ENCODE measurements at places on chromosomes 11 and 22.
A peak's percentile ranks its signal among the peaks of the same experiment; 100 is the strongest.

- DNase-seq = no peak
These were observed 254.5 kb upstream of the NARS2 start for GRCh38 chr11:78829146-78829545.

DNA sequence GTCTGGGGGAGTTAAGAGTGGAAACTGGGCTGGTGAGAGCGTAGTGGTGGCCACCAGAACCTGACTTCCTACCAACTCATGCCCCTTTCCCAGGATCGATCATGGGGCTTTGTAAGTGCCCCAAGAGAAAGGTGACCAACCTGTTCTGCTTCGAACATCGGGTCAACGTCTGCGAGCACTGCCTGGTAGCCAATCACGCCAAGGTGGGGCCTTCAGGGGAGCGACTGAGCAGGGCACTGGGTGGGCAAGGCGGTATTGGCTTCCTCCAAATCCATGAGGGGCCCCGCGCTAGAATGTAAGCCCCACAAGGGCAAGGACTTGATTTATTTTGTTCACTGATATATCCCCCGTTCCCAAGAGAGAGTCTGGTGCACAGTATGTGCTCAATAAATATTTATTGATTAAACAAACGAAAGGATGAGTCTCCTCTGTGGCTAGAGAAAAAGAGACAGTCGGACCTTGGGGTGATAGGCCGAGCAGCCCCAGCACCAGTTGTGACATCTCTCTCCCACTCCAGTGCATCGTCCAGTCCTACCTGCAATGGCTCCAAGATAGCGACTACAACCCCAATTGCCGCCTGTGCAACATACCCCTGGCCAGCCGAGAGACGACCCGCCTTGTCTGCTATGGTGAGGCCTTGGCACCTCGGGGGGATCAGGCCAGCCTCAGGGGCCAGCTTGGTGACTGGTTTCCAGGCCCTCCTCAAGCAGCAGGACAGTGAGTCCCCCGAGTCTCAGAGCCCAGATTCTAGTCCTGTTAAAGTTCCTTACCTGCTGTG is 765 bp downstream of the ZFPL1 start:
- DNase-seq = no peak

- DNase-seq = no peak
These were observed 52.3 kb upstream of the FAM181B start for GRCh38 chr11:82786001-82786400.

DNA sequence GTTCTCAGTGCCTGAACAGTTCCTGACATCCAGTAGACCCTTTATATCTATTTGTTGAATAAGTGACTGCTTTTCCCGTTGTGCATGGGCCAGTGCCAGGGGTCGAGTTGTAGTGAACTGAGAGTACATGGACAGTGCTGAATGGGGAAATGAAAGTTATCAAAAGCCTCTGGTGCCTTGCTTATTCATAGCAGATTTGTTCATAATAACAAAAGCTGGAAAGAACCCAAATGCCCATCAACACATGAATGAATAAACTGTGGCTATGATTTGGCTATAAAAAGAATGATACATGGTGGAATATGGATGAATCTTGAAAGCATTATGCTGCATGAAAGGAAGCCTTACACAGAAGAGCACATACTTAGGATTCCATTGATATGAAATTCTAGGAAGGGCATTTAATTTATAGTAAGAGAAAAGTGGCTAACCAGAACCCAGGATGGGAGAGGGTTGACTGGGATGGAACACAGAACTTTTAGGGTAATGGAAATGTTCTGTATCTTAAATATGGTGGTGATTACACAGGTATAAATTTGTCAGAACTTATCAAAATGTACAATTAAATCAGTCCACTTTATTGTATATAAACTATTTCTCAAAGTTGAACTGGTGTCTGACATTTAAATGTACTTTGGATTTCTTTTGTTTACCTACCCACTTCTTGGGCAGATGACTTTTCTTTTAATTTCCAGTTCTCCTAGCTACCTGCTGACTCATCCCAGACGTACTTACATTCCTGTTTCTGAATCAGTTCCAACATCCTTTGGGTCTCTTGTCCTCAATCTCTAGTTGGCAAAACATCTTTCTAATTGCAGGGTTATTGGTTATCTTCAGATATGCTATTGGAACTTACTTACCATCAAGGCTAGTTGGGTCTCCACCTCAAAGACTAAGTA is 42.8 kb downstream of the PACS1 start:
- no peak for DNase-seq

GRCh38 chr11:107711861-107712755 is at the start of gene SLN:
Gene SLN (minus strand): TSS chr11:107712056.
- DNase-seq = no peak

- DNase-seq = peak; percentile 77
These were observed at the start of gene FTH1 for GRCh38 chr11:61967116-61967923. Gene FTH1 (minus strand): TSS chr11:61967634. CDS start chr11:61967425, 209 bp downstream.

DNA sequence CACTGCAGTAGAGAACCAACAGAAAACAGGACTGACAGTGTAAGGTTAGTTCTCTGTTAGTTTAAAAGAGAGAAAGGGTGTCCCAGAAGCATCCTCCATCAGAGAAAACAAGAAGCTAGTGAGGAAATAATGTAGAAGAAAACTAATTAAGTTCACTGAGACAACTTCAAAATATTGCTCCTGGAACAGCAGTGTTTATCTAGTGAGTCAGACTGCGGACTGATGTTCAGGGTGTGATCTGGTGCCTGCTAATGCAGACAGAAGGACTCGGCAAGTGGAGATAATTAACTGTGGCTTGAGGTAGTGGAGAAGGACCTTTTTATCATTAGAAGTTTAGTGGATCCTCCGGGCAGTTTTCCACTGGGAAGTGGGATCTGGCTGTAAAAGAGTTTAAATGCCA is 55.4 kb downstream of the CDON start:
- DNase-seq = no peak

GRCh38 chr11:71164186-71164585 is 88.2 kb downstream of the SHANK2 start:
- DNase-seq = no peak

DNA sequence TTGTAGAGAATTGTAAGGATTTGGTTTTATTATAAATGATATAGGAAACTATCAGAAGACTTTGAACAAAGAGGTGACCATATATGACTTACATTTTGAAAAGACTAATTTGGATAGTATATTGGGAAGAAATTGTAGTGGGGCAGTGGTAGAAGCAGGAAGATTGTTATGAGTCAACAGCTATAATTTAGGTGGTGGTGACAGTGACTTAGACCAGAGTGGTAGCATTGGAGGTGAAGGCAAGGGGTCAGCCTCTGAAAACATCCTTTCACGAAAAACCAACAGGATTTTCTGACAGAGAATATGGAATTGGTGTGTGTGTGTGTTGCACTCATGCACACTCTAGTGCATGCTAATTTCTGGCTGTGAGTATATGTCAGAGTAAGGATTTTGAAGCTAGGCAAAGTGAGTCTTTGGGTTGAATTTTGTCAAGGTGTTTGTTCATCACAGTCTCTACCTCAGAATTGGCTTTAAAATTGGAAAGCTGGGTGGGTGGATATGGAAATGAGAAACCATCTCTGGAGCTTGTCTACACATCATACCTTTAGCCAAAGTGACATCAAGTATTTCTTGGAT is 8.2 kb upstream of the HBE1 start:
- DNase-seq = no peak

- no peak for DNase-seq
These were observed 25.4 kb upstream of the MYO18B start for GRCh38 chr22:25716637-25717036.

DNA sequence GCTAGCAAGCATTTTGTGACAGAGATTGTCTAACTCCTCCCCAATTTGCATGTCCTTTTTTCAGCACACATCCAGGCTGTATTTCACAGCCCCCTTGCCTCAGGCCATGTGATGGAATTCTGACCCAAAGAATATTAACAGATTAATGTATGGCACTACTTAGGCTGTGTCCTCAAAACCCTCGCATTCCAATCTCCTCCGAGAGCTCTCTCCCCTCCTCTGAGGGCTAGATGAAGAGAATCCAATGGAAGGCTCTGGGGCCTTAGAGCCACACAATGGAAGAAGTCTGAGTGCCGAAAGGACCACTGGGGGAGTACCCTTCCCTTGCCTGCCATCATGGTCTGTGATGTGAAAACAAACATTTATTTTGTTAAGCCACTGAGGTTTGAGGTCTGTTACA is 13.7 kb upstream of the NNMT start:
- no peak for DNase-seq

- DNase-seq = no peak
These were observed 61.9 kb downstream of the C11orf58 start for GRCh38 chr11:16800382-16800781.

DNA sequence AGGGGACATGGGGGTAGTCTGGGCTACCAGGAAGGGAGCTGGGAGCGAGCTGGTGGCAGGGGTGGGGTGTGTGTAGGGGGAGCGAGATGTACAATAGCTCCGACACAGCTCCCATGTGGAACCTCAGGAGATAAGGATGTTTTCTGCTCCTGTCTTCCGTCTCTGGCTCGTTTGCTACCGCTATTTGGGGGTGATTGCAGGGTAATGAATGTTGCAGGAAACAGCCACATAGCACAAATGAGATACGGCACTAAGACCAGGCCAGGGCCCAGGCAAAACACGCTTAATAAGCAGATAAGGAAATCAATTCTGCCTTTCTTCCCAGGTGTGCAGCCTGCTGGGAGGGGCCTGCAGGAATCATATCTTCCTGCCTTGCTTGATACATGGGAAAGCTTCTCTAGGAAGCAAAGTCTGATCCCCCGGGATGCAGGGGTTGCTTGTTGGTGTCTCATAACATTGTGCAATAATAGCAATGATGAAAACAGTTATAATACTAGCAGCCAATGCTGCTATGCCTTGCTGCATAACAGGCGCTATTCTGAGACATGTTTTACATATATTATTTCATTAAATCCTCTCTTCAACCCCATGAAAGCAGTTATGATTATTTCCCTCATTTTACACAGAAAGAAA is 158.7 kb downstream of the ST3GAL4 start:
- no peak for DNase-seq

GRCh38 chr11:109148669-109149068 is 273.3 kb upstream of the C11orf87 start:
- DNase-seq = no peak

DNA sequence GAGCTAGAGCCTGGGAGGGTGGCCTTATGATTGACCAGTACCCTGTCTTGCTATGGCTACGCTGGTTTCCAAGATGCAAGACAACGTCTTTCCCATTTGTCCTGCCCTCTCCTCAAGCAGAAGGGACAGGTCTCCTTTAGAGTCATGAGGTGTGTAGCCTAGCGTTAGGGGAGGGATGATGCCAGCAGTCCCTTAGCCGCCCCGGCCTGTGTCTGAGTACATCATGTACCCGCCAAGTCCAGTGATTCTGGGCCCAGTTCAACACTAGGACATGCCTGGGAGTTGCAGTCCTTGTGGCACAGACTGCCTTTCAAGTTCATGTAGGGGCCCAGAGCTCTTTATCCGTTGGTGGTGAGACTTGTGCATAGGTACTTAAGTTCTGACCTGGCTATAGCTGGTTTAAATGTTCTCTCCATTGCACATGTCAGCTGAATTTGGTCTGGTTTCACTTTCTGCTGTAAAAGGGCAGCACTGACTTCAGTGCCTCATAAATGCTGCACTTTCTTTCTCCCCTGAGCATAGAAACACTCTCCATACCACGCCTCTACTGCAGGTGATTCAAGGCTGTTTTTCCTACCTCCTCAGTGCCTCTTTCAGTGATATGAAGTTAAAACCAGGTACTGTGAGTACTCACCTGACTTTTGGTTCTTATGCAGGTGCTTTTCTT is 151.1 kb downstream of the METTL15 start:
- no peak for DNase-seq

GRCh38 chr11:123671534-123671933 is 17.1 kb upstream of the SCN3B start:
- no peak for DNase-seq

- DNase-seq = no peak
These were observed 13.6 kb downstream of the PLA2G6 start for GRCh38 chr22:38167988-38168407.

DNA sequence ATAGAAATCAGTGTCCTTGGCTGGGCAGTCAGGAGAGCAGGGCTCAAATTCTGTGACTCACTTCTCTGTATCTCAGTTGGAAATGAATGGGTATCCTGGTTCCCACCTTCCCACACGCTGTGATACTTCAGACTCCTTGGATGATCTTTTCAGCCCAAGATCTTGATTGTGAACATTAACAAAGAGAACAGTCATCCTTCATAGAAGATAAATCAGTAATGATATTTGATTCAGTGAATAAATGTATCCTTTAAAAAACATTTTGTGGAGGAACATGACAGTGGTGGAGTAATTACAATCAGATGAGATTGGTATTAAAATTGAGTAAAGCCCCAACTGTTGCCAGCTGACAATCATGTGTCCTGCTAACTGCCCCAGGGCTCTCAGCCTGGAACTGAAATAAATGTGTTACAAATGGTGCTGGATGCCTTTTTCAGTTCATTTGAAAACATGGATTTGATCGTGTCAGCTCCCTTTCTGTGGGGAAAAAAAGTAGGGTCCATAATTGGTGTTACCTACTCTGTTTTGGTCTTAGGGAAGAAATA is 72.9 kb upstream of the OR5AN1 start:
- no peak for DNase-seq

GRCh38 chr11:82988936-82989627 is 82.6 kb downstream of the RAB30 start:
- no peak for DNase-seq

DNA sequence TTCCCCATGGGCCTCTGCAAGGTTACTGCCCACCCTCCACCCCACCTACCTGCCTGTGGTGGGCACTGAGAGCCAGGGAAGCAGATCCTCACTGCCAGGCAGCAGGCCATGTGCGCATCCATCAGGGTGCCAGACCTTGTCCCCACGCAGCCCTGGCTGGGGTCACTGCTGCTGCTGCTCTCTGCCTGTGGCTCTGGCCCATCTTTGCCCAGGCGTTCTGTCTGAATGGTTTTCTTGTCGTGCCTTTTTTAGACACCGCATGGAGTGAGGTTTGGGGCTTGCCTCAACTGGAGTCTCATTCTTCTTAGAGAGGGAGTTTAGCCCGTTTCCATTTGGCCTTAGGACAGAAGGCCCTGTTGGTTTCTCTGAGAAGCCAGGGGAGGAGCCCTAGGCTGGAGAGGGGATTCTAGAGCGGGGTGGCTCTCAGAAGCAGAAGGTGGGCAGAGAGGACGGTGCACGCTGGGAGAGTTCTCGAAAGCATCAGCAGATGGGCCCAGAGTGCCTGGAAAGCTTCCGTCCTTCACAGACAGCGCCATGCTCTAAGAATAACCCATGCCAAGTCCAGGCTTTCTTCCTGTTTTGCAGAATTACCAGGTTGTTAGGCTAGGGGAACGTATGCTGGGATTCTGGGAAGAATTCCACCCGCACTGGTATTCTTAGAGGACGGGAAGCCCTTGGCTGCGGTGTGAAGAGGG is 8.1 kb downstream of the TANGO2 start:
- no peak for DNase-seq

- peak; percentile 5 for DNase-seq
These were observed 1.0 kb upstream of the ZNF143 start for GRCh38 chr11:9459667-9460321.

GRCh38 chr11:86303257-86303656 is 1.2 kb downstream of the HIKESHI start:
- no peak for DNase-seq

- peak; percentile 6 for DNase-seq
These were observed 33.4 kb downstream of the AMBRA1 start for GRCh38 chr11:46560300-46560991.

- no peak for DNase-seq
These were observed 104.3 kb upstream of the BLID start for GRCh38 chr11:122220321-122220720.
